NCI-H524 (cell line): ENCODE measurements at places on chromosomes 12 and 14.

- no peak for DNase-seq
Observed at GRCh38 chr12:122304924-122305323, 38.6 kb upstream of the VPS33A start.

DNA sequence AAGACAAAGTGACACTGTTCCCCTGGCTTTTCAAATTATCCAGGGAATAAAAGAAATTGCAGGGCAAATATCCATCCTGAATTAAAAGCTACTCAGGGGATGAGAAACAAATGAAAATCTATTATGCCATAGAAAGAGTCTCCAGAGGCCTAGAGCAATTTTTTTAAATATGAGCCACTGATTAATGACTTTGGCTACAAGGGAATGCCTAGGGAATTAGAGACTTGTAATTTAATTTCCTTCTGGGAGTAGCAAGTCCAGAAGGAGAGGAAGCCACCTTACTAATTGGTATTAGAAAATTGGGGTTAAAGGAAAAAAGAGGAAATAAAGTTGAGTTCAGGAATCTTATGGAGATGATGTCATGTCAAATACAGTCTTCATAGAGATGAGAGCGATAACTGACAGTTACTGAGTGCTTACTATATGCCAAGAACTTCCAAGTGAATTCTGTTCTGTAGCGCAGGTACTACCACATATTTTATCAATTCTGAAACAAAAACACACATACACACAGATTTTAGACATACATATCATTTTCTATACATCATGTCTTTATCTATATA is 304.4 kb downstream of the DUSP6 start:
- no peak for DNase-seq

GRCh38 chr12:57726884-57727757 is 11.4 kb downstream of the AGAP2 start:
- peak; percentile 28 for DNase-seq

GRCh38 chr14:103699261-103699661 is 16.0 kb downstream of the XRCC3 start:
- DNase-seq: no peak

DNA sequence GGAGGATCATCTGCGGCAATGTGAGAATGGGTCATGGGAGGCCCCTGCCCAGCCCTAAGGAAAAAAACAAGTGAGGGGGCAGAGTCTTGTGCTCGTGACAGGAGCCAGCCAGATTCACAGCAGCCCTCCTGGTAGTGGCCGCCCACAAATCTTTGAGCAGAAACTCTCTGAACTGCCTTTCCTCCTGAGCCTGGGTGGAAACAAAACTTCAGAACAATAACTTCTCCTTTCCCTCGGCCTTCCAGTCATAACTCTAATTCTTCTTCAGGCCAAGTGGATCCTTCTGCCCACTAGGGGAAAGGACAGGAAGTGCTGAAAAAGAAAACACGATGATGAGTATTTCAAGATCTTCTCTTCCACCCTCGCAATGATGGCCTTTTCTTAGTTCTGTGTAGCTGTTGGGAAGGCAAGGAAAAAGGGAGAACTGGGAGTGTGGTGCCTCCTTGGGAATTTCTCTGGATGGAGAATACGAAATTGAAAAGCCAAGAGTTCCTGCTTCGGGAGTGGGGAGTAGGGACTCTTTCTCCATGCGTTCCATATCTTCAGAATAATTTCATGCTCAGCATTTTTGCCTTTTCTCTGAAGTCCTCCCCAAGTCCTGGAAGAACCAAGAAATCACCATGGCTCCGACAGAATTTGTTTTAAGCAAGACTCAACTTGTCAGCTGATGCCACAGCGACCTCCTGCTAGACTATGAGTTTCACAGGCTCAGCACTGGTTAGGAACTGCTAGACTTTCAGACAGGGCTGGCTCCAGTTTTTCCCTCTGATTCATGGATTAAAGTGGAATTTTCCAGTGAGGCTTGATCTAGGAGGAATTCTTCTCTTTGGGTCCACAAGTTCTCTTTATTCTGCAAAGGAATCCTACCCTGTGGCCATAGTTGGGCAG is 188.9 kb downstream of the CAND1 start:
- DNase-seq: no peak

DNA sequence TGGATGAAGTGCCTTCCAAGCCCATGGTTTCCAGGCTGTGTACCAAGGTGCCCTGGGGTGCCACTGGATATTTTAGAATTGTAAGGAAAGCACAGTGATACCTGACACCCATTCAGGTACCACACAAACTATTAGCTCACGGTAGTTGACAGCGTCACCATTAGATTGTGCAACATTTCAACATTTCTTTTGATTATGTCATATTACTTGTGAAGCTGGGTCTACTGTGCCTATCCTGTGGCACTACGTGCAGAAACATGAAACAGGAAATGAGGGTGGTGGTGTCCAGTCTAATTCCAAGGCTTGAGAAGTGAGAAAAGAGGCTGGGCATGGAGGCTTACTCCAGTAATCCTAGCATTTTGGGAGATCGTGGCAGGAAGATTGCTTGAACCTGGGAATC is 75.5 kb upstream of the CPM start:
- no peak for DNase-seq

- DNase-seq: peak; percentile 20
Observed at GRCh38 chr14:37824939-37825712, 229.7 kb downstream of the TTC6 start.

DNA sequence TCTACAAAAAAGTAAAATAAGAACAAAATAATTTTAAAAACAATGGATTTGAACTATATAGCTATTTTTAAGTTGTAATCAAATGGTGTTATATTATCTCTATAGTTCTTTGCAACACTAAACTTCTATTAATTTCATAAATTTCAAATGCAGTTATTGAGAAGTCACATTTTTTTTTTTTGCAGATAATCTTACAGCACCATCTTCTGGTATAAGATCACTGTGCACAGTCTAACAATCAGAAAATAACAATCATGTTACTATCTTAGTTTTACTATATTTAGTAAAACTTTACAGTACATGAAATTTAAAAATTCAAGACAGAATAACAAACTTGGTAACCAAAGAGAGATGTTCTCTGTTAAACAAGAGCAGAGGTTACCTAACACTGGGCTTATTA is 40.6 kb downstream of the GXYLT1 start:
- no peak for DNase-seq

DNA sequence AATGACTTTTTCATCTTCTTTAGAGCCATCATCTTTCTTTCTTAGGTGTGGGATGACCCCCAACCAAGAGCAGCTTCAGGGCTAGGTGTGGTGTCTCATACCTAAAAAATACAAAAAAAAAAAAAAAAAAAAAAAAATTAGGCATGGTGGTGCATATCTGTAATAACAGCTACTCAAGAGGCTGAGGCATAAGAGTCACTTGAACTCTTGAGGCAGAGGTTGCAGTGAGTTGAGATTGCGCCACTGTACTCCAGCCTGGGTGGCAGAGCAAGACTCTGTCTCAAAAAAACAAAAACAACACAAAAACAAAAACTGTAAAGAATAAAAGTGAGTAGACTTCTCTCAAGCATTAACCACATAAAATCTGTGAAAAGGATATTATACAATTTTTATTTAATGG is 8.0 kb upstream of the ATF7IP start:
- no peak for DNase-seq

GRCh38 chr12:49616533-49617219 is 6.7 kb upstream of the PRPF40B start:
- DNase-seq: no peak

DNA sequence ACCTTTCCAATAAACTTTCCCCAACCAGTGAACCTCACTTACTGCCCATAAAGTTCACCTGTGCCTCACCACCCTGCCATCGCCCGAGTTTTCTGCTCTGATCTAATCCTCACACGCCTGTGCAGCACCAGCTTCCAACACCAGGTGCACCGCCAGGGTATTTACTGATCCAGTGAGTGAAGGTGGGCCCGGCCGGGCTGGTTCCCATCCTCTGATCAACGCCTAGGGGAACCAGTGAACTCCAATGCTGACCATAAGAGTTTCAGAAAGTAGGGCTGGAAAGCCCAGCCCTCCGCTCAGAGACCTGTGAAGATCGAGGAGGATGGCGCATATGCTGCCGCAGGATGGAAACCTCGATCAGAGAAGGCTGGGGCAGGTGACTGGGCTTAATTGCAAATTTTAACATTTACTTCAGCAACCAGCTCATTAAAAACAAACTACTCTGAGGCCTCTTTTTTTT is 685 bp upstream of the MYL6B start:
- peak; percentile 54 for DNase-seq

GRCh38 chr12:26988703-26989102 is 25.5 kb downstream of the TM7SF3 start:
- no peak for DNase-seq

- no peak for DNase-seq
Observed at GRCh38 chr14:84343656-84344055, 1186.3 kb upstream of the FLRT2 start.

GRCh38 chr12:106971065-106971464 is 15.4 kb downstream of the TMEM263 start:
- DNase-seq: no peak

DNA sequence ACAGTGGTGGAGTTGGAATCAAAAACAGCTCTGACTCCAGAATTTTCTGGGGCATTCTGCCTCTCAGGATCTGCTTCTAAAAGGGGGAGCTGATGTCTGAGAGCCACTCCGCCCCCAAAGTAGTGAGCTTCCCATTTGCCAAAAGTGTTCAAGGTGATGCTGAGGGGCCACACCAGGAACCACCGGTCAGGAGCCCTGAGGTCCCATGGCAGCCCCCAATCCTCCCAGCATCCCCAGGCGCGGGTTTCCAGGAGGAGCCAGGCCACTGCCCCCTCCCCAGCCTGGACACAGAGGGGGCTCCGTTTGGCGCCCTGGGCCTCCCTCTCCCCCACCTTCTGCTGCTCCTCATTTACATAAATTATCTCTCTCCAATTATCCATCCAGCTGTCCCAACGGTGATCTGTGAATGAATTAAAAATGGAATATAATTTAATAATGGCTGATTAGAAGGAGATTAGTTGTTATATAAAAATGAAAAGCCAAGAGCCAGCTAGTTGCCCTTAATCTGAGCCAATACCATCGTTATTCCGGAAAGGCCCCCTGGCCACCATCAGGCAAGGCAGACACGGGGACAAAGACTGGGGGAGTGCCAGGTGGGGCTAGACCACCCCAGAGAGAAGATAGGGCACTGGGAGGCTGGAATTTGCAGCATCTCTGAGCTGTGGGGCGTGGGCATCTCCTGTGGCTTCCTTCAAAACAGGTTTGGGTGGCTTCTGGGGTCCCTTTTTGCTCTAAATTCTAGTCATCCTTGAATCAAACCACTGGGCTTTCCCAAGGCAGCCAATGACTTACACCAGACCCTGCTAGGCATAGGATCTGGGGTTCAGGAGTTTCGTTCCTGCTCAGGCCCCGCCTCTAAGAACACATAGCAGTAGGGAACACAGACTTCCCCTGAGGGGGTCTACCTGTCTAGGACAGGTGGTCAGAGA is 19.7 kb upstream of the VSX2 start:
- peak; percentile 70 for DNase-seq

DNA sequence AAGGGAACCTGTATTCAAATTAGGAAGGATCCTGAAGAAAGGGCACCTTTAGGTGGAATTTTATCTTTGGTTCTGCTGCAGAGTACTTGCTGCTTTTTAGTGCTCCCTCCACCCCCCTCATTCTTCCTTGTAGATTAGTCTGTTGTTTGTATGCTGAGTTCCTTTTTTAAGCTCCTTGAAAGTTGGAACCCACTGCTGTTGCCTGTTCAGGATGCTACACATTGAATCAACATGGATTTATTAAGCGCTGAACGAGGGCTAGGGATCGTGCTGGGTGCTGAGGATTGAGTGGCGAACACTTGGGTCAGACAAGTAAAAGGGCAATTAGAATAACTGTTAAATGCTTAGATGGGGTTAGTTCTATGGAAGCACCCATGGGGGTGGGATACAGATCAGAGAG is 884 bp upstream of the AMN1 start:
- no peak for DNase-seq

GRCh38 chr12:75192196-75192595 is 17.4 kb downstream of the KCNC2 start:
- no peak for DNase-seq

DNA sequence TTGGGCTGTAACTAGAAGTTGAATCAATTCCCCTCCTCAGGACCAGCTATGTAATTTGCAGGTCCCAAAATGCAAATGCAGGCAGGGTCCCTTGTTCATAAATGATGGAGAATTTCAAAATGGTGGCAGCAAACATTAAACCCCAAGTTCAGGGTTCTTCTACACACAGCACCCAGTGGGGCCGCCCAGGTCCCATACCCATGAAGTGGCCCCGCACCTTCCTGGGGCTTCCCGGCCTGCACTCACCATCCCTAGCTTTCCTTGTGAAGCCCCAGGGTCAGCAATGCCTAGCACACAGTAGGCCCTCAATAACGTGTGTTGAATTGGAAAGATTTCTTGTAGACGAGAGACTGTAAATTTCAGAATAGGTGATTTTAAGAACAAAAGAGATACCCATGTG is 76.0 kb downstream of the NTF3 start:
- no peak for DNase-seq

- DNase-seq: no peak
Observed at GRCh38 chr14:79378020-79378419, 833.3 kb downstream of the DIO2 start.

DNA sequence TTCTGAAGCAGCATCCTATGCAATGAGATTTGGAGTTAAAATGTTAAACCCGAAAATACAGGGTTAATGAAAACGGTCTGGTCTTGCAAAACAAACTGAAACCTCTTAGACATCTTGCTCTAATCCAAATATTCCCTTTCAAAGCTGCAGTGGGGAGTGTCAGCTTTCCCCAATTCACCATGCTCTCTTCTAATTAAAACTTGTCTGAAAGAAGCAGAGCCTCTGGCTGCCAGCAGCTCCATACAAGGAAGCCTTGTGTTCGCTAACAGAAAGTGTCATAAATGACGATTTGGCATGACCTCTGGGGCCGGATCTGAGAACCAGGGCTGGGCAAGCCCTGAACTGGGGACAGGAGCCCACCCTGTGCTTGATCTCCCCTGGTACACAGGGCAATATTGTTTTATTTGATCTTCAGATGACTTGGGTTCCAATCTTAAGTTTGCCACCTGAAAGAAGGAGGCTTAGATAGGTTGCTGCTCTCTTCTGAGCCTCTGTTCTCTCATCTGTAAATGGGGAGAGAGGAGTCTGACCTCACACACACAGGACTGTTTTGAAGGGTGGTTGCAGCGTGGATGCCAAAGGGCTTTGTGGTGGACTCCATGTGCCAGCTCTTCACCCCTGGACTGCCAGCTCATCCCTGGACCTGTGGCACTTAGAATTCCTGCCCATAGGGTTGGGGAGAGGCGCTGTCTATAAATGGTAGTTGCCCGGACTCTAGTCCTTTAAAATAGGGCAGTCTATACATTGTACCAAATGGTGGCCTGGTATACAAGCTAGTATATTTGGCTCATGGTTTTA is 7.8 kb downstream of the KMT5A start:
- no peak for DNase-seq

DNA sequence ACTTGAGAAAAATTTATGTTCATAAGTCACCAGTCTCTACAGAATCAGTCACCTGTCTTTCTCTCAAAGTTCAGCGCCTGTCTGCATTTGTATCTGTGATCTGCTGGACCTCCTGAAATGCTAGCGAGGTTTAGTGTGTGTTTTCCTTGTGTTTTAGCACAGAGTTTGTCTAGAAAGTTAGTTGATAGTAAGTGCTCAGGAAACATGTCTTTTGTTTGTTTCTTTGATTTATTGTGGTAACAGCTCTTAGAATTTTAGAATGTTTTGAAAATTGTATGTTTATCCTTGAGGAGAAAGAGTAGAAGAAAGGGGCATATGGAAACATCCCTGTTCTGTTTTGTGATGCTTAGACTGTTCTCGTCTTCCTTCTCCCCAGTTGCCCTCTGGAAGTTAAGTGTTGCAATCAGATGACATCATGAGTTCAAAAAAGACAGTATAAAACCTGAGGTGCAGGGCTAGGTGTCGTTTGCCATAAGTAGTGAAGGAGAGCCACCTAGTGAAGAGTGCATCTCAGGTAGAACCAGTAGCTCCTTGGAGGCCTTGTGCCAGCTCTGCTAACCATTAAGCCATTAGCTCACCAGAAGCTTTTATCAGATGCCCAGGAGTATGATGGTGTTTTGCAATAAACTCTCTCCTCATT is 44.8 kb downstream of the FBXW8 start:
- DNase-seq: no peak
